Stimulated activated CD8-positive, alpha-beta memory T cell treated with anti-CD3 and anti-CD28 coated beads, Interleukin-4, amount 100 ng/mL, for 1 hour (primary cell): ENCODE measurements at places on chromosomes 7 and 10.

- no peak for DNase-seq
Measured at GRCh38 chr7:157465891-157466866, 129.4 kb downstream of the DNAJB6 start.

- DNase-seq, result no peak
Measured at GRCh38 chr7:42262964-42263363, 26.0 kb upstream of the GLI3 start.

DNA sequence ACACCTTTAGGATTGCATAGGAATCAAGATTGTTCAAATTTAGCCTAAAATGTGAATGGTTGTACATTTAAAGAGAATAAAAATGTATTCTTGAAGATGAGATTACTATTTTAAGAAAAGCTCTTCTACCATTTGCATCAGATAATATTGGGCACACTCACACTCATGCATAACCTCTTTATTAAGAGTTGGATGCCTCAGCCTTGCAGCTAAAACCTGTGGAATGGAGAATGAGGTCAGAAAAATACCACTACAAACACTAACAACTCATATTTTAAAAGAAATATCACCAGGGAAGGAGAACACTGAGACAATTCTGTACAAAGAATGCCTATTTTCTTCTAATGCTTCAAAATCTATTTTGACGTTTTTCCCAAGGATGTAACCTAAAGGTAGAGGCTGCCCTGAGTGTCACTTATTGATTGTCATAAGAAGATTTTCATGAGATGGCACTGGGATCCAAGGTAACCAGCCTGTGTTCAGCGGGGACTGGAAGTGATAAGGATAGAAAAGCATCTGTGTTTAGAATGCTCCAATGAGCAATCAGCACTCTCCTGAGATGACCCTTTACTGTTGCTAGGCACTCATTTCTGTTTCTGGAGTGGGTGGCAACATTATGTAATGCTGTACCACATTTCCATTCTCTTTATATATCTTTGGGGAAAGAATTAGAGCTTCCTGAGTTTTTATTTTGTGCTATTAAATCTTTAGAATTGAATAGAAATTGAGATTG is 26.6 kb downstream of the REEP3 start:
- no peak for DNase-seq

DNA sequence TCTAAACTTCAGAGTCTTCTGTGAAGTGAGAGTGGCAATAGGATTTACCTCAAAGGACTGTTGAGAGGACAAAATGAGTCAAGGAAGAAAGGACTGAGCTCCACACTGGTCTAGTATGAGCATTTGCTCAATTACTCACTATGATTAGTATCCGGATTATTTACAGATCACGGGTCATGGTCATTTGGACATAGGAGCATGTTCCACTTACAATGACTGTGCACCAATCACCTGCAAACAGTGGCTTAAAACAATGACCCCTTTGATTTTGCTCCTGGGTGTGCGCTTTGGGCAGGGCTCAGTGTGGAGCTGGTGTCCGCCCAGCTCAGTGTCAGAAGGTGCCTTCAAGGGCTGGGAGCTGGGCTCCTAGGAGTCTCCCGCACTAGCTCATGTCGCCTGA is 225.4 kb downstream of the TCERG1L start:
- no peak for DNase-seq

GRCh38 chr10:33661580-33662336 is 327.3 kb upstream of the NRP1 start:
- no peak for DNase-seq

GRCh38 chr7:92343714-92344113 is 97.9 kb downstream of the ANKIB1 start:
- DNase-seq, result no peak

GRCh38 chr10:93206652-93207051 is 133.0 kb downstream of the CYP26A1 start:
- DNase-seq, result no peak

- no peak for DNase-seq
Measured at GRCh38 chr7:82081644-82082224, 311.9 kb upstream of the HGF start.

DNA sequence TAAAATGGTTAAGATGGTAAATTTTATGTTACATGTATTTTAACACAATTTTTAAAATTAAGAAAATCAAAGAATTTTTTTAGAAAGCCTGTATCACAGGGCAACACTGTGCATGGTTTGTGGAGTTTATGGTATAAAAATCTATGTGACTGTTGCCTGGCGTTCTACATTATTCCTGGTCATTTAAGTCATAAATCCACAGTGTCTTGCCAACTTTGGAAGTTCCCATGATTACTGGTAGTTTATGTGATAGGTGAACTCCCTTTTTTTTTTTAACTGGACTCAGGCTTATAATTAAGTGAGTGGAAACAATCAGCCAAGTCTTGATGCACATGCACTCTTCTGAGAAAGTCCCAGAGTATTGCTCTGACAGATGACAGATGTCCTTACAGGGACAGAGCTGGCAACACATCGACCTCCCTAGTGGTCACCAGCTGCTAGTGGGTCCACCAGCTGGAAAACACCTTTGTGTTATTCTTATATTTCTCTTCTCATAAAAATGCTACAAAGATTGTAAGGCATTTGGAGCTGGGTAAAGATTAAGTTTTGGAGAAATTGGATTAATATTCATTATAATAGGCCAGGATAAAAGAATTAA is 8.8 kb upstream of the STN1 start:
- no peak for DNase-seq

- no peak for DNase-seq
Measured at GRCh38 chr7:1164436-1164835, 4.4 kb upstream of the ZFAND2A start.

GRCh38 chr10:3036155-3037021 is 31.0 kb upstream of the PFKP start:
- DNase-seq, result no peak

DNA sequence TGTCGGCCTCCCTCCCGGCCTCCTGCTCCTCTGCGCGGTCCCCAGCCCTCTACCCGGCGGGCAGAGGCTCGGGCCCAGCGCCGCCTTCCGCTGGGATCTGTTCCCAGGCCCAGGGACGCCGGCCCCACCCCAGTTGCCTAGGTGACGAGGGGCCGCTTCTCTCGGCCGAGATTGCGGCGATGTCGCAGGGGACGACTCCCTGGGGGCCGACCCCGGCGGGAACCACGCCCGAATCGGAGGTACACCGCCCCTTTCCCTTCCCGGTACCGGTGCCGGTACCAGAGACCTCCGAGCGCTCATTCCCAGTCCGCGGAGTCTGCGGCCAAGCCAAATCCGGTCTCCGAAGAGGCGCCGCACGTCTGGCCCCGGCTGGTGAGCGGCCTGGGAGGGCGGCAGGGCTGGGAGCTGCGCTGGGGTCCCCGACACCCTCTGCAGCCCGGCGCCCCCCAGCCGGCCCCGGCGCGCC is at the start of gene CABCOCO1:
Gene CABCOCO1, plus strand, starts transcription at position 136 of the 466 bp plus-strand sequence. Its CDS starts 44 bp downstream, at position 180.
- DNase-seq, result no peak

GRCh38 chr7:43014406-43014805 is 82.2 kb downstream of the MRPL32 start:
- DNase-seq, result no peak

GRCh38 chr7:30922596-30922995 is 10.9 kb downstream of the AQP1 start:
- DNase-seq, result no peak

- DNase-seq, result no peak
Measured at GRCh38 chr10:11822026-11822756, 965 bp upstream of the PROSER2 start.

- no peak for DNase-seq
Measured at GRCh38 chr7:94436700-94437099, 42.0 kb downstream of the COL1A2 start.

- DNase-seq, result no peak
Measured at GRCh38 chr7:46432708-46433107, 511.6 kb upstream of the IGFBP3 start.

GRCh38 chr7:100694098-100694745 is at the start of gene GIGYF1:
TSS of gene GIGYF1 (minus strand) at chr7:100694250. CDS start at chr7:100688238, 6,012 bp downstream.
- DNase-seq, result peak; percentile 46

DNA sequence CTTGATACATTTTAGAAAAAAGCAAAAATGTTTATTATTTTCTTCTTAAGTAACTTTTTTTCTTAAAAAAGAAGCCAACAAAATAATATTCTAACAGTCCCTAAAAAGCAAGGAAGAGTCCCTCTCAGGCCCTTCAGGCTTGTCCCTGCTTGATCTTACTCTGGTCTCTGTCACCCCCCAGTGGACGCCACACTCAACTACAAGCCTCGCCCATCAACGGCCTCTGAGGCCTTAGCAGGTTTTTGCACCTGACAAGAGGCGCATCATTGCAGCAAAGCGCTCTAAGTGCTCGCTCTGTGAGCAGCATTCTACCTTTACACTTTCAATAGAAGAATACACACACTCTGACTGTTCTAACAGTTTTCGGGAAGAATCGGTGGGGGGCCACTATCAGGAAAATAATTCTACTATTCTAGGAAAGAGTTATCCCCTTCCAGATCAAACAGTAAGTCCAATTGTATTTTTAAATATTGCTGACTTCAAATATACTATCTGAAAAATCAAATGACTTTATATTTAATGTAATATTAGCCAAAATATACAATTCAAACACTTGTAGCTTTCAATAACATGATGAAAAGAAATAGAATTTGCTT is 139.2 kb downstream of the USP6NL start:
- peak; percentile 42 for DNase-seq

DNA sequence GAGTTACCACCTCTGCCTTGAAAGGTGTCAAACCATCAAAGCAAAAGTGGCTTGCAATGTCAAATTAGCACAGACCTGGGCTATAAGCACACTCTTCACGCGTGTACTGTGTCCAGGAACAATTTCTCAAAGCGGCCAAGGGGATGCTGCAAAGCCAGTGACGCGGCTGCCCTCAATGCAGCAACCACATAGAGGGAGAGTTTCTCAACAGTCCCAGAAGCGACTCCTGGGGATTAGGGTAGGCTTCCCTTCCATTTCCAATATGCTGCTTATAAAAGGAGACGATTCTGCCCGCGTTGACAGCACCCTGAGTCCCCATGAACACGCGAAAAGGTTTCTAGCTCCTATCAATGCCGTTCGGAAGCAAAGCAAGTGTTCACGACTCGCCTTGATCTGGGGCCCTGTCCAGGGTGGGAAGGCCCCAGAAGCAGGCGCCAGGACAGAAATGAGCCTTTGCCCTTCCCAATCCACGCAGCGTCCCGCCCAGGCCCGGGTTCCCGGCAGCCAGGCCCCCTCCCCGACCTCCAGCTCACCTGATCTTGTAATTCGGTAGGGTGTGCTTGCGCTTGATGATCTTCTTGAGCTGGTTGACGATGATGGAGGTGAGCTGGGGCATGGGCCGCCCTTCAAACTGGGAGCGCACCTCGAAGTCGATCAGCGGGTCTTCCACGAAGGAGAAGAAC is 1.3 kb downstream of the PDZD8 start:
- DNase-seq, result no peak

DNA sequence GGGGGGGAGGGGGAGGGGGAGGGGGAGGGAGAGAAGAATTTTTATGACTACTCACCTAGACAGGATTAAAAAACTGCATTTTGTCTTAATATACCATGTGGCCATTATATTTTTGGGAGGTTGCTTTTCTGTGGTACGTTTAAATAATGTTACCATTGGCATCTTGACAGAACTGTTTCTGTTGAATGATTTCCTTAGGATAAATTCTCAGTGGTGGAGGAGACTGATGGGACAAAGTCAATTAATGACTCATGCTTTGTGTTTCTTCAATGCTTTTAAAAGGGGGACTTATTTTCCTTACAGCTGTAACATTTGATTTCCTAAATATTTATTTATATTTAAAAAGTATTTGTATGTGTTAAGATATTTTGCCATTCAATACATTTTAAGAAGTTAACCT is 13.7 kb downstream of the AGR2 start:
- no peak for DNase-seq

DNA sequence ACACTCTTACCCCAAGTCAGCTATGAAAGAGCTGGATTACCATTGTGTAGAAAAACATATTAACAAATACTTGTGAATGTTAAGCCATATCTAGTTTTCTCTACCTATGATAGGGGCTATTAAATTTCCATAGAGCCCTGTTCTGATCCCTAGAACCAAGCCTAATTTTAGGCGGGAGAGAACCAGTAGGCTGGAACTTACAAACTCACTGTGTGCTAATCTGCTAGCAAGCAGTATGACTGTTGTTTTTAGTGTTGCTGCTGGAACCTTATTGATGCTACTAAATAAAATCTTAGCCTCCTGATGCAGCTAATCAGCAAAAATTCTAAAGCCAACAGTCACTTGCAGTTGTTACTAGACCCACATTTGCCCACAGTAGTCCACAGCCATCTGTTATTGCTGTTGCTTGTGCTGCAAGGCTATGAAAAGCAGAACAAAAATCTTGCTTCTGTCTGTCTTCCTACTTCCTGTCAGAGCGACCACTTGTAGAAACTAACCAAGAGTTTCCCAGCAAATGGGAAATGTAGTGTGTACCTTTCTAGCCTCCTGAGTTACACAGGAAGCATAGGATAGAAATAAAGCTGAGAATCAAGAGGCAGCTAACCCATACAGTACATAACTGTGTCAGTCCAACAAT is 368.4 kb downstream of the ARL4A start:
- DNase-seq, result no peak

DNA sequence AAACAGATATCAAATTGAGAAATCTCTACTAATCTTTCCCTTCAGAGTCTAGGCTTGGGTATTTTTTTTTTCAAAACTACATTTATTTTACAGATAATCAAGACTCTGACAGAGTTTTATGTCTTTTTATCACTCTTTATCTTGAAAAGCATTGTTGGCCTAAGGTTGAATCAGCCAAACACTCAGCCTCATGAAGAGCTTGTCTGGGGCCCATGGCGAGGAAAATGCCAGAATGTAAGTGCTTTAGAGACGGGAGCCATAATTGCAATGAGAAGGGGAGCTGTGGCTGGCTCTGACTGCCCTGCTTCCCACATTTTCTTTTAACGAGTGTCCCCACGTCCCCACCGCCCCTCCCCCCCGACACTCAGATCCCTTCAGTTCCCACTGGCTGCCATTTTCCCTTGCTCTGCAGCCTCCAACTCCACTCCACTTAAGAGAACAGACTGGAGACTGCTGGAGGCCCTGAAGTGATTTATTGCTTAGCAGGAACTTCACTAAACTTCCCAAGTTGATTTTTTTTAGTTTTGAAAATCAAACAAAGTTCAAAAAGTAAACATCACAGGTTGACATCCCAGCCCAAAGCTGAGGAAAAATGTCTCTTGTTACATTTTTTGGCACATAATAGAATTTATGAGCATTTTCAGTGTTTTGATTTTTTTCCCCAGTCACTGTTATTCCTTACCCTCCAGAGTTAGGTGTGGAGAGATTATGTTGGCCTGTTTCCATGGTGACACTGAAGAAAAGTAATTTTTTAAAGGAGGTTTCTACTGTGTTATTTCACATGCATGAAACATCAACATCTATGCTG is 637.5 kb upstream of the GALNT17 start:
- DNase-seq, result no peak
